ENCODE measurements at places on chromosomes 16 and 17.

DNA sequence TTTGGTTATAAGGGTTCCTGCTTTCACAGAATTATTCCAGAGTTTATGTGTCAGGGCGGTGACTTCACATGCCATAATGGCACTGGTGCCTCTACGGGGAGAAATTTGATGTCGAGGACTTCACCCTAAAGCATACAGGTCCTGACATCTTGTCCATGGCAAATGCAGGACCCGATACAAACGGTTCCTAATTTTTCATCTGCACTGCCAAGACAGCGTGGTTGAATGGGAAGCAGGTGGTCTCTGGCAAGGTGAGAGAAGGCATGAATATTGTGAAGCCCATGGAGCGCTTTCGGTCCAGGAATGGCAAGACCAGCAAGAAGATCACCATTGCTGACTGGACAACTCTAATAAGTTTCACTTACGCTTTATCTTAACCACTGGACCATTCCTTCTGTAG, 39.6 kb upstream of the CDRT4 start:
- no peak for DNase-seq

DNA sequence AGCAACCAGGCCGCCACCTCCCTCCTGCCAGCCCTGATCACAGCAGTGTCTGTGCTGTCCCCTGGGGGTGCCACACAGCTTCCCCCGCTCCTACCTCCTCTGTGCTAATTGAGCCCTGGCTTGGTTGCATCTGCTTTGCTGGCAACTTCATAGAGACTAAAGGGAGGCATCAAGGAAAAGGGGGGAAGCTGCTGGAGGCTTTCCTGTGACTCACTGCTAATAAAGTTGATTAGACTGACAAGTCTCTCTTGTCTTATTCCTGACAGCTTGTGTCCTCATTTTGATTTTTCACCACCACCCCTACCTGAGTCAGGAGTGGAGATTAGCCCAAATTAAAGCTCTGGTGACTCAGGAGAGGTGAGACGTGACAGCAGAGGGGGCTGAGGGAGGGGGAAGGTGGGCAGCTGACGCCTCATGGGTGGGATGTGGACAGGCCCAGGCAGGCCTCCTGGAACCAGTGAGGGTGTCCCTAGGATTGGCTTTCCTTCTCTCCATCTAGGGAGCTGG, 310.0 kb downstream of the CBLN1 start:
- no peak for DNase-seq

- no peak for DNase-seq
Observed at GRCh38 chr17:30788918-30789317, 35.6 kb downstream of the CRLF3 start.

- no peak for DNase-seq
Observed at GRCh38 chr16:47519037-47519436, 57.9 kb downstream of the PHKB start.

DNA sequence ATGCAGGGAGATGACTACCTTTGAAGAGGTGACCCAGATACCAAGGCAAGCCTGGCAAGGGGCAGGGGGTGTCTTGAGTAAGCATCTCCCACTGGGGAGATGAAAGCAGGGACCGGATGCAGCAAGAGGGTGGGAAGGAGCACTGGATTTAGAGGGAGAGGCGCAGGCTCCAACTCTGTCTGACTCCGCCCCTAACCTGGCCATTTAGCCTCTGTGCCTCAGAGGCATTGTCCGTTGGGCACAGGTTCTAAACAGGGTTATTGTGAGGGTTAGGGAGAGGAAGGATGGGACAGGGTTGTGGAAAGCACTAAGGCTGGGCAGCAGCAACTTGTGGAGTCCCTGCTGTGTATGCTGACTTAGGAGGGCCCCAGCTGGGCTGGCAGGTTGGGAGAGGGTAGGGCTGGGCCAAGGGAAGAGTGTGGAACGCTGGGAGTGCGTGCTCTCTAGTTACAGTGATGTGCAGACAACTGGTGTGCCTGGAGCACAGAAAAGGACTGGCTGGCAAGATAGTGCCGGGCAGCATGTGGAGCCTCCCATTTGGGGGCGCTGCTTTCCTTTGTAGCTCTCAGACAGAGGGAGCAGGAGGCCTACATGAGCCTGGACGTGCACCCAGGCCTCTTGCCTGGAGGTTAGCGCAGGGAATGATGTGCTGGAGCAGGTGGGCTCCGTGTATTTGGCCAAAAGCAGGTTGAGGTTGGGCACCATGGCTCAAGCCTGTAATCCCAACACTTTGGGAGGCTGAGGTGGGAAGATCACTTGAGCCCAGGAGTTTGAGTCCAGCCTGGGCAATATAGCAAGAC, 26.2 kb downstream of the TBX2 start:
- DNase-seq = no peak

- DNase-seq = no peak
Observed at GRCh38 chr16:4510747-4511426, 27.7 kb downstream of the CDIP1 start.

GRCh38 chr17:83162035-83162745, 82.8 kb downstream of the METRNL start:
- no peak for DNase-seq

DNA sequence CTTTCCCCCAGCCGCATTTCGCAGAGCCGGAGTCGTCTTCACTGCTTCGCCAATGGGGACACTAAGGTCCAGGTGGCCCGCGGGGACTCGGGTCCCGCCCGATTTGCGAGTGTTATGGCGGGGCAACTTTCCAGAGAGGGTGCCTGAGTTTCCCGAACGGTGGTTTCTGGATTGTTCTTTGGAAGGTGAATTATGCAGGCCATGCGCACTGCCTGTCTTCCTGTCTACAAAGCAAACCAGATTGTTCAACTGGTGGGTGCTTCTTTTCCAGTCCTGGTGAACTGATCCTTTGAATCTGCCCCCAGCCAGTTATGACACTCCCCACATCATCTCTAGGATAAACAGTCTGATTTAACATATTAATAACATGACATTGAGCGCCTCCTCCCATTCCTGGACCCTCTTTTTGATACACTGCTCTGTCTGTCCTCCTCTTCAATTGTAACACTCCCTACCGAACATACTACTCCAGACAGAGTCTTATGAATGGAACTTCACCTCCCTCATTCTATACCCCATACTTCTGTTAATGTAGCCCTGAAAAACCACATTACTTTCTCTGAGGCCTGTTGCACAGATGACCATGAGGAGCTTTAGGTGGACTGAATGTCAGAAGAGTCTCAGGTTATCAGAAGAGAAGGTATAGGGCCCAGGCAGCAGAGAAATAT, 159.0 kb downstream of the RAB11FIP4 start:
- DNase-seq = no peak

DNA sequence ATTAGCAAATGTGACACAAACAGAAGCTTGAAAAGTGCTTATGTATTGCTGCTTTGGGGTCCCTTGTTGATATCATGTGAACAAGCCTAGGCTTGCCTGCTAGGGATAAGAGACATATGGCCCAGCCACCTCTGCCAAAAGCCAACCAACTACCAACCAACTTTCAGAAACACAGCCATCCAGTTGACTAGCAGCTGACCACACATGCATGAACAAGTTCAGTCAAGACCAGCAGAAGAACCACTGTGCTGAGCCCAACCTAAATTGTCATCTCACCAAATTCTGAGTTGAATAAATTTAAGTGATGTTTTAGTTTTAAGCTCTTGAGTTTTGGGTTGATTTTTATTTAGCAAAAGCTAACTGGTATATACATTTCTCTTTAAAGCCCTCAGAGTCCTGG, 3.5 kb downstream of the ERN2 start:
- no peak for DNase-seq

- no peak for DNase-seq
Observed at GRCh38 chr16:56944954-56945839, 13.3 kb downstream of the HERPUD1 start.

GRCh38 chr17:78785663-78786057, 3.6 kb upstream of the CYTH1 start:
- DNase-seq = no peak

GRCh38 chr17:36703860-36704266, 102.5 kb downstream of the MRM1 start:
- DNase-seq = no peak

DNA sequence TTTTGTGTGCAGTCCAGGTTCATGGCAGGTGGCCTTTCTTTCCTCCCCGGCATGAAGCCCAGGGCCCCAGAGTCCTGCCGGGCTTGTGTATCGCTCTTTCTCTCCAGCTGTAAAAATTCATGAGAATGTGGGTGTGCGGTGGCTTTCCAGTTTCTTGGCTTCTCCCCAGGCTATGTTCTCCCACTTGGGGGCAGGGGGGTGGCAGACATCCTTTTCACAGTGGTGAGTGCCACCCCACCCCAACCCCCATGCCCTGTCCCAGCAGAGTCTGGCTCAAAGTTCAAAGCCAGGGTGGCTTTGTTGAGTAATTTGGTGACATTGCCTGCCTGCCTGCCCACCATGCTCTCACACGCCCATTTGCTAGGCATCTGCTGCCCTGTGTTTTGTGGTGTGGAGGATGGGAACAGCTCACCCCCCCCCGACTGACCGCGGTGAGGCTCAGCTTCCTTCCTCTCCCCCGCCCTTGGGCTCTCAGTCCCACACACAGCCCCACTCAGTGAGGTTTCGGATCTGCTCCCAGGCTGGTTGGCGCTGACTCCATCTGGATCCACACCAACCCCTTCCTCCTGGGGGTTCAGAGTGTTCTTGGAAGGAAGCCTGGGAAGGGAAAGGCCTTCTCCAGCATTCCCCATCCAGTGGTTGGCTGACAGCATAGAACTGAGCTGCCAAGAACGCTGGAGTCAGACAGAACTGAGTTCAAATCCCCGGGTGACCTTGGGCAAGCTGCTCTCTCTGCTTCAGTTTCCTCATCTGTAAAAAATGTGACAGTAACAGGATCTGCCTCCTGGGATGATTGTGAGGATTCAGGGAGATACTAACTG, 36.0 kb downstream of the CHD9 start:
- no peak for DNase-seq

GRCh38 chr17:9306086-9306485, 269.5 kb downstream of the STX8 start:
- no peak for DNase-seq

GRCh38 chr16:81517629-81518438, 73.2 kb downstream of the CMIP start:
- DNase-seq = no peak

DNA sequence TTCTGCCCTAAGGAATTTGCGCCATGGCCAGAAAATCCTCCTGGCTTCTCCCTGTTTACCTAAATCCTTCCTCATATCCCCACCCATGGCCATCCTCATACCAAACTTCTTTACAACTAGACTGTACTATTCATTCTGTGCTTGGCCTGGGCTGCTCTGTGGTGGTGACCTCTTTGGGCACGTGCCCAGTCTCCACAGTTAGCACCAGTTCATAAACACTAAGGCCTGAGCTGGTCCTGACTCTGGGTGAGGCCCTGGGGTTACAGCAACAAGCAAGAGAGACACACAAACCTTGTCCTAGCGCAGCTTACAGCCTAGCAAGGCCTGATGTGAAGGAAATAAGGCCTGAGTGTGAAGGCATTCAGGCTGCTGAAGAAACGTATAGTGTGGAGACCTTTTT, 3.1 kb upstream of the ATXN7L3 start:
- no peak for DNase-seq

DNA sequence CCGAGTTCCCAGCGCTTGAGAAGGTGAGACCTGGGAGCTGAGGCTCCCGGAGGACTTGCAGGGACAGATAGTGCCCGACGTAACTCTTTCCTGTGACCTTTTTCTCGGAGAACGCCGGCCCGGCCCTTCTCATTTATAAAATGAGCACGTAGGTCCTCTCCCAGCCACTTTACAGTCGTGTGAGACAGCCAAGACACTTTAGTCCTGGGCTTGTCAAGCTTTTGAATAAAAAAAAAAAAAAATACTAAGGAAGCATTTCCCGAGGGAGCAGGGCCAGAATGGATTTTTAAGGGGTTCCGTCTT, 241 bp downstream of the DRC3 start:
- no peak for DNase-seq

GRCh38 chr17:17606416-17607000, 15.0 kb upstream of the PEMT start:
- DNase-seq = no peak

DNA sequence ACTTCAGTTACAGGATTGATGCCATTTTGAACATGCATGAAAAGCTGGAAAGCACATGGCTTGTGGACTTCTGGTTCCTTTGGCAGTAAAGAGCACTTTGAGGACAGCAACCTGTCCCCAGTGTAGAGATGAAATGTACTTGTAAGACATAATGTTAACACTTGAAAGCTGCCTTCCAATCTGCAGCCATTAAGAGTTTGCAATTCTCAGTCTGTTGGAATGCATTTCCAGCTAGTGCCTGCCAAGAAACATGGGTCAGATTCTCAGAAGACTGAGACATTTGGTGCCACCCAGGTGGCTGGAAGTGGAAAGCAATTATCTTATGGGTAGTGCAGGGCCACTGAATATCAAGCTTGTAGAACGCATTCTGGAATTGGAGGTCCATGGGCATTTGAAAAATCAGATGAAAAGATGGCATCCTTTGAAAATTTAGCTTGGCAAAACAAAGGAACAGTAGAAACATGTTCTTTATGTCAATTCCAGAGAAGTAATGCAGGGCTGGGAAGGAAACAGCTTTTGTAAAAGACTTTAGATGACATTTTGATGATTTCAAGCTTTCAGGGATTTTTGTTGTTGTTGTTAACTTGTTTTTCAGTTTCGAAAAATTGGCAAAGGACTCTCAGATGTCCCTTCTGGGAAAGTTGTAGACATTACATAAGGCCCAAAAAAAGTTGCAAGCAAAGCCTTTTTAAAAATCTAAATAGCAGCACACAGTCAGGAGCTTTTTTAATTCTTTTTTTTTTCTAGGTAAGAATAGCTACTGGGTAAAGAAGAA, 147.0 kb downstream of the ABCA8 start:
- DNase-seq = no peak

DNA sequence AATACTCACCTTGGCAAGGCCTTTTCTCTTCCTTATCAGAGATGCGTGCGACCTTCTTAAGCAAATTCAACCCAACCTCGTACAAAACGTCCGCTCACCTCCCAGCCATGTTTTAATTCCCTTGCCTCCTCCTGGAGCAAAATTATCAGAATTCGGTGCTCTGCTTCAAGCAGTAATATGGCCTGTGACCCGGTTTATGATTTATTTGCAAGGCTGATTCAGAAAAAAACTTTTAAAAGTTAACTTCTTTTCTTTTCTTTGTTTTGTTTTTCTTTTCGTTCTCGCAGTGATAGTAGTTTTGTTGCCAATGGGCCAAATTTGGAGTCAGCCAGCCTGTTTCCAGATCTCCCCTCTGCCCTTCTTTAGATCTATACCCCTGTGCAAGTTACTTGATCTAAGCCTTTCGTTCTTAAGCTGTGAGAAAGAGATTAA, at the start of gene PHLPP2:
PHLPP2 (minus strand) TSS at position 382 of the 432 bp plus-strand sequence. CDS start 9,906 bp downstream, outside the sequence.
- no peak for DNase-seq

DNA sequence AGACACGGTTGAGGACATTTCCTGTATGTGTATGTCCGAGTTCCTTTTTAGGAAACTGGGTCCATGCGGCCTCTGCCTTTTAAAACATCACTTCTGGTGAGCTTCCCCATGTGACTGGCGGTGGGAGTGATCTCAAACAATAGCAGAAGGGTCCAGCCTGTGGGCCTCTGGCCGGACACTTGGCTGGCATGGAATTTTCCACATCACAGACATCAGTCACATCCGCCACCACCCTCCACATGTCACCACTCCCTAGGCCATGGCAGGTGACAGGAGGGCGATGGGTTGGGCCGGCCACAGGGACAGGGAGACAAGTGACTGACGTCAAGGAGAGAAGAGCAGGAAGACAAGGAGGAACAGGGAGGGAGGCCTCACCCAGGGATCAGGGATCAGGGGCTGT, 83.7 kb downstream of the DNAH17 start:
- DNase-seq = no peak

- DNase-seq = no peak
Observed at GRCh38 chr17:177155-177554, 4.3 kb downstream of the DOC2B start.
